ENCODE measurements at places on chromosomes 4 and X.

- no peak for DNase-seq
These were observed 77.2 kb upstream of the BCOR start for GRCh38 chrX:40174854-40175510.

DNA sequence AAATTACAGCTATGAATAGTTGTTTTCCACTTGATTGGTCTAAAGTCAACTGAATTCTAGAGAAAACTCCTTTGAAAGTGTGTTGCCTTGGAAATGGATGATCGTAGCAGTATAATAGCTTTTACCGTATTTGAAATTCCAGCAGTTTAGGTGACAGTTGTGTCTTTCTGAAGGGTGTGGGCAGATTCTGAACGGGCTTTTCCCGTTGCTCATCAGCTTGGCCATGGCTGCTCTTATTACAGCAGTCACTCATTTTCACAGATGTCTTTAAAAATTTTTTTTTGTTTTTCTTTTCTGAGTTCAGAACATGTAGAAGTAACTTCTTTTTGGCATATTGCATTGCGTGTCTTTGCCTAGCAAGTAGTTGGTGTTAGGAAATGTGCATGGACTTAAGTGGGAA is 69.6 kb upstream of the SLC4A4 start:
- no peak for DNase-seq

DNA sequence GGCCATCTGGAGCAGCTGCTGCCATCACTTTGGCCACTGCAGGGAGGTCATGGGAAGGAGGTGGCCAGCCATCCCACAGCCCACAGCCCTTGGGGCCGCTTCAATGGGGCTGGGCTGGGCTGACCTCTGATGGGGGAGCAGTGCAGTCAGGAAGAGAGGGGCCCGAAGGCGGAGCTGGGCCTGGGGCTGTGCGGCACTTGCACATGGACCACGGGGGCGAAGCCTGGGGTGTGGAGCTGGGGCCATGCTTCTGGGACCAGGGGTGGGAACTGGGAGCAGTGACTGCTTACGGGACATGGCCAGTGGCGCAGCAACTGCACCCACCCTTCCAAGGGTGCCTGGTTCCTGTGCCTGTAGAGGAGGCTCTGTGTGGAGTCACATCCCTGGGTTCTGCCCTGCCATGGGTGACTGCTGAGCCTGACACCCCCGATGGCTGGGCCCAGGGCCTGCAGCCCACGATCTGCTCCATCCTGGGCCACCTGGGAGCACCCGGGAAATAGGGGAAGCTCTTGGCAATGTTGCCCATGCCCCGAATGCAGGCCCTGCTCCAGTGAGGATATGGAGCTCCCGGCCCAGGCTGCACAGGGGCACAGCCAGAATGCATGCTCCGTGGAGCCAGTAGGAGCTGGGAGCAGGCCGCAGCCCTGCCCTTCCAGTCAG is 22.4 kb upstream of the SULT1B1 start:
- DNase-seq: no peak

- DNase-seq: no peak
These were observed 13.4 kb upstream of the COL25A1 start for GRCh38 chr4:109315818-109316217.

GRCh38 chr4:125135652-125136051 is 179.1 kb upstream of the FAT4 start:
- DNase-seq: no peak

Data from BJ (cell line).